ENCODE measurements at places on chromosomes 3 and 15. TPM values are rescaled to one million over a fixed set of nuclear protein-coding genes. Genes with fewer than 3 reads are reported as not detected.

IP6K2 gene
- polyA plus RNA-seq: 64.1 TPM

MRPS25 gene
- polyA plus RNA-seq: 23.2 TPM

FOXL2NB gene
- 0.03 TPM for polyA plus RNA-seq

CCDC39 gene
- polyA plus RNA-seq: not detected

FMN1 gene
- 7.5 TPM for polyA plus RNA-seq

GOLGA8M gene
- polyA plus RNA-seq: 0.17 TPM

APOD gene
- polyA plus RNA-seq: 1.9 TPM

ANKRD34C gene
- not detected for polyA plus RNA-seq

COPS2 gene
- 84.9 TPM for polyA plus RNA-seq

ILDR1 gene
- not detected for polyA plus RNA-seq

TICRR gene
- polyA plus RNA-seq: 1.6 TPM

SLC12A1 gene
- polyA plus RNA-seq: not detected

MAP1A gene
- polyA plus RNA-seq: 66.1 TPM
